ENCODE measurements at places on chromosomes 6 and 20. TPM values are rescaled to one million over a fixed set of nuclear protein-coding genes. Genes with fewer than 3 reads are reported as not detected.

GRCh38 chr6:30041821-30042220 is 19.2 kb upstream of the POLR1H start:
- H3K4me1 ChIP-seq, result no peaks in the 10 kb centered on the region
- H3K4me3 ChIP-seq, result no peak overlapping the region
- H3K27ac ChIP-seq, result no peak overlapping the region
- no peaks in the 10 kb centered on the region for H3K36me3 ChIP-seq

TPD52L1 gene
- 3.6 TPM for total RNA-seq

DNA sequence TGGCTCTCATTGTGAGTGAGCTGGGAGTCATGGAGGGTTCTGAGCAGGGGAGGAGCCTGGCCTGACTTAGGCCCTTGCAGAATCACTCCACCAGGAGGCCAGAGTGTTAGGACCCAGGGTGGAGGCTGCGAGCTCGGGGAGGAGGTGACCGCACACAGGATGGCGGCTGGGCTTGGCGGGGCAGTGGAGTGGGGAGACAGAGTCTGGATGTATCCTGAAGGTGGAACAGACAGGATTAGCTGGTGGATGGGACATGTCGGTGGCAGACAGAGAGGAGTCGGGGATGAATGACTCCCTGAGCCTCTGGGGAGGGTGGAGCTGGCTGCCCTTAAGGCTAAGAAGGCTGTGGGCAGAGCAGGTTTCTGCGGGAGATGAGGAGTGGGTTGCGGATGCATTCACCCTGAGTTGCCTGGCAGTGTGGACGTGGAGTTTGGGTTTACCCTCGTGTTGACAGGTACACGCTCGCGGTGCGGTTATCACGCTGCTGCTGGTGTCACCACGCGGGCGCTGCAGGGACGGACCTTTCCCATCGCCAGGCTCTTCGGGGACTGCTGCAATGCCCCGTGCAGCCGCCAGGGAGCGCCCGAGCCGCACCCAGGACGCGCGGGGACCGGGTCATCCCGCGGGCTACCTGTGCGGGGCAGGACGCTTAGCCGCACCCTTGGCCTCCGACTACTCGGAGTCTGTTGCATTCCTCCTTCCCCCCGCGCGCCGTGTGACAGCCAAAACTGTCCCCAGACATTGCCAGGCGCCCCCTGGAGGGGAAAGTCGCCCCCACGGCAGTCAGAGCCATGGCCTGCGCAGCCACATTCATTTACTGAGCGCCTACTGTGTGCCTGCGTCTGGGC is 43.0 kb upstream of the PTGIS start:
- DNase-seq, result peak; percentile 95
- H3K27ac ChIP-seq, result no peak overlapping the region
- H3K4me1 ChIP-seq, result peaks cover 9% of the 10 kb centered on the region
- no peak overlapping the region for H3K4me3 ChIP-seq
- no peaks in the 10 kb centered on the region for H3K36me3 ChIP-seq

DNA sequence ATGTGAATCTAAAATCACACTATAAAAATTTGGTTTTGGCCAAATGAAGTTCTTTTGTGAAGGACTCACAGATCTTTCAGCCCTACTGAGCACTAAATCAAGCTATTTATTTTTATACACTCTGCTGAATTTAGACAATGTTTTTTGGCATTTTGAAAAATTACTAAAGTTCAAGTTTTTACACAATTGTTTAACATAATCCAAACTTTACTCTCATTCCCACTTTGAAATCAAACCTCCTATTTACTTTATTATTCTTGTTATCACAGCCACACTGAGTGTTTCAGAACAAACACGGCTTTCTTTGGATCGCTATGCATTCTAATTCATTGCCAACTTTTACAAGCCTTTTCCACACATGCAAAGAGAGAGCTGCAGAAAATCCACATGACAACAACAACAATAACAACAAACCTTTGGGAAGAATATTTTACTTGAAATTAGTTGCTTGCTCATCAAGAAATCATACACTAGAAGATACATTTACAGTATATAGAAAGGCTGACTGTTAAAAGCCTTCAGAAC is 49.1 kb upstream of the TMEM30A start:
- no peaks in the 10 kb centered on the region for H3K36me3 ChIP-seq
- H3K27ac ChIP-seq, result no peak overlapping the region
- no peaks in the 10 kb centered on the region for H3K4me1 ChIP-seq
- no peaks in the 10 kb centered on the region for H3K27me3 ChIP-seq
- no peak for DNase-seq

GRCh38 chr6:75445738-75446137 is 47.9 kb downstream of the FILIP1 start:
- no peaks in the 10 kb centered on the region for H3K27me3 ChIP-seq
- no peak overlapping the region for H3K4me3 ChIP-seq
- H3K36me3 ChIP-seq, result no peaks in the 10 kb centered on the region
- H3K27ac ChIP-seq, result no peak overlapping the region
- no peak for DNase-seq

SLC12A5 gene
- 0.20 TPM for total RNA-seq

GRCh38 chr6:15484821-15485220 is 178.0 kb downstream of the DTNBP1 start:
- H3K4me1 ChIP-seq, result peaks cover 1% of the 10 kb centered on the region
- H3K27me3 ChIP-seq, result no peaks in the 10 kb centered on the region
- no peak overlapping the region for H3K27ac ChIP-seq
- no peak overlapping the region for H3K4me3 ChIP-seq
- no peak for DNase-seq
- peaks cover 32% of the 10 kb centered on the region for H3K36me3 ChIP-seq

GRCh38 chr6:41939848-41940758 is 1.5 kb downstream of the CCND3 start:
- H3K4me1 ChIP-seq, result peaks cover 98% of the 10 kb centered on the region
- H3K27me3 ChIP-seq, result no peaks in the 10 kb centered on the region
- H3K4me3 ChIP-seq, result peak overlapping the region; percentile 89
- H3K27ac ChIP-seq, result peak overlapping the region; percentile 91

GRCh38 chr20:13037727-13038126 is 29.0 kb downstream of the SPTLC3 start:
- no peaks in the 10 kb centered on the region for H3K4me1 ChIP-seq
- no peaks in the 10 kb centered on the region for H3K36me3 ChIP-seq
- no peak for DNase-seq
- no peak overlapping the region for H3K4me3 ChIP-seq
- no peaks in the 10 kb centered on the region for H3K27me3 ChIP-seq

DNA sequence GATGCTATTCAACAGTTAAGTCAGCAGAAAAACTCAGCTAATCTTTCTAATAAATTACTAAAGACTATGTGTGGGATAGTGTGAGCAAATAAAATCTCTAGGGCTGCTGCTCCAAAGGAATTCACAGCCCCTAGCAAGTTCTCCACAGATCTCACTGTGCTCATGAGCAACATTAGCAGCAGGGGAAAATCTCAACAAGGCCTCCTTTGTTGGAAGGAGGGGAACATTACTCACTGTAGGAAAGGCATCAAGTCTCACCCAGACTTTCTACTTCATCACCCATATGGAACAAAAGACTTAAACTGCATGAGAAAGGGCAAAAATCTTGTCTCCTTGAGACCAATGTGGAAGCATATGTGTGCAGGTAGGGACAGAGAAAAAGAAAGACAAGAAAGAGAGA is 726.4 kb upstream of the SLC35B3 start:
- no peak overlapping the region for H3K27ac ChIP-seq
- H3K27me3 ChIP-seq, result no peaks in the 10 kb centered on the region
- H3K4me3 ChIP-seq, result no peak overlapping the region
- no peak for DNase-seq
- no peaks in the 10 kb centered on the region for H3K4me1 ChIP-seq
- H3K36me3 ChIP-seq, result no peaks in the 10 kb centered on the region

DNA sequence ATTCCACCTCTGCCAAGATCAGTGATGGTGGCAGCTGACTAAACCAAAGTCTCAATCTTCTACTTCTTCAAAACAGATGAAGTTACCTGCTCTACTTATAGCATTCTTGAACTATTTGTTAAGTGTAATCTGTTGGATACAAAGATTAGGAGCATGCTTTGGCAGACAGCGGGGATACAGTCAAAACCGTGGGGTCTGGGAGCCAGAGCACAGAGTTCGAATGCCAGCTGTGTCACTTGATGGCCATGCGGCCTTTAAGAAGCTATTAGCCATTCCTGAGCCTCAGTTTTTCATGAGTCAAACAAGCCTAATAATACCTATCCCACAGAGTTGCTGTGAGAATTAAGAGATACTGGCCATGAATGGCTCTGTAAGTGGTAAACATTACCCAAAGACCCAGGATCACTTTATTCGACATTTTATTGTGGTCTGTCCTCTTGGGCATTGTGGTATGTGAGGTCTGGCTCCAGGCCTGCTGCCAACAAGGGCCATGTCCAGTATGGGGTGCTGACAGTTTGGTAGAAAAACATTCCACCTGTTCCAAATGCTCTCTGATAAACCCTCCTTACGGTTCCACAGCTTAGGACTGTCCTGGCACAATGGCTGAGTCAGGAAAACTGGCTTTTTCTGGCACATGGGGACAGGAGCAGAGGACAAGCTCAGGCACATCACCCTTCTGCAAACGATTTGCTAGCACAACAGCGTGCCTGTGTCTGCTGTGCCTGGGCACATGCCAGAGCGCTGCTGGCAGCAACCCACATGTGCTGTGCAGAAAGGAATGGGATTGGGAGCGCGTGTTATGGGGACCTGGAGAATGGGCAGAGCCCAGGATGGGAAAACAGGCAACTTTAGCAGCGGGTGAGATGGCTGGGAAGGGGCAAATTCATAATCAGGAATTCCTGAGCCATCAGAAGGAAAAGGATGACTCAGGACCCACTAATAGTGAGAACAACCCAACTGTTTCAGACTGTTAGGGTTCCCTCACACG is 15.7 kb upstream of the FAM83C start:
- H3K36me3 ChIP-seq, result peaks cover 8% of the 10 kb centered on the region
- no peak overlapping the region for H3K4me3 ChIP-seq
- H3K27ac ChIP-seq, result no peak overlapping the region
- H3K4me1 ChIP-seq, result peaks cover 7% of the 10 kb centered on the region

DNA sequence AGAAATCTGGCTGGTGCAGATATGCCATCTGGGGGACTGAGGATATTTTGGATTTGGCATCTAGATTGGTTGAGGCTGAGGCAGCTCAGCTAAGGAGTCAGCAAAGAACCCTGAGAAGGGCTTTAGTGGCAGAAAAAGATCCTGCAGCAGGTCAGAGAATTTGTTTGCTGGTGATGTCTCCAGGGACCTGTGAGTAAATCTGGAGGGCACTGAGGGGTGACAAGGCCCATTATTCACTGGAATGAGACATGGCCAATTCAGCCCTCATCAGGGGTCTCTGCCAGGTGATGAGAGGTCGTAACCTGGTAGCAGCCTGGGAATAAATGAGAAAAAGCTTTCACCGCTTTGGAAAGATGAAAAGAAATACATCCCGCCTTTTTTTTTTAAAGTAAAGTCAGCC is 118.3 kb upstream of the FBXL4 start:
- no peaks in the 10 kb centered on the region for H3K36me3 ChIP-seq
- H3K4me3 ChIP-seq, result no peak overlapping the region
- no peak overlapping the region for H3K27ac ChIP-seq

RNF217 gene
- 8.6 TPM for total RNA-seq

- peak; percentile 41 for DNase-seq
- H3K27ac ChIP-seq, result no peak overlapping the region
- no peaks in the 10 kb centered on the region for H3K27me3 ChIP-seq
- H3K4me3 ChIP-seq, result no peak overlapping the region
- no peaks in the 10 kb centered on the region for H3K36me3 ChIP-seq
These were observed 165.1 kb upstream of the AFDN start for GRCh38 chr6:167661552-167662044.

- no peaks in the 10 kb centered on the region for H3K36me3 ChIP-seq
- DNase-seq, result peak; percentile 74
- H3K27ac ChIP-seq, result no peak overlapping the region
These were observed 19.6 kb upstream of the ABT1 start for GRCh38 chr6:26576929-26577719.

GTSF1L gene
- not detected for total RNA-seq

DNA sequence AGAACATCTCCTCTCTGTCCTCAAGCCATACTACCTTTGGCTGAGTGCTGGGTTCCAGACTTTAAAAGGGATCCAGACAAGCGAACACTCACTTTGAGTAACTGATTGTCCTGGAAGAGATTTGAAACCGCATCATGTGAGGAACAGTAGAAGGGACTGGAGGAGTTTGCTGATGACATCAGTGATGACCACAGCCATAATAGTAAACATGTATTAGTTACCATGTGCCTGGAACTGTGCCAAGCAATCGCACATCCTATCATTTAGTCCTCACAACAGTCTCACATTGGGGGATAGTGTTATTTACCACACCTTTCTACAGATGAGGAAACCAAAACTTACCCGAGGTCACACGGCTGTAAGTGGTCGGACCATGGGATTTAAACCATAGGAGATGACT is 39.8 kb downstream of the ARMC2 start:
- no peaks in the 10 kb centered on the region for H3K36me3 ChIP-seq
- DNase-seq, result no peak
- no peak overlapping the region for H3K4me3 ChIP-seq
- H3K4me1 ChIP-seq, result no peaks in the 10 kb centered on the region
- H3K27me3 ChIP-seq, result no peaks in the 10 kb centered on the region

COL12A1 gene
- 23.7 TPM for total RNA-seq

- H3K4me1 ChIP-seq, result no peaks in the 10 kb centered on the region
- no peaks in the 10 kb centered on the region for H3K36me3 ChIP-seq
- no peaks in the 10 kb centered on the region for H3K27me3 ChIP-seq
- DNase-seq, result no peak
These were observed 16.0 kb upstream of the PI16 start for GRCh38 chr6:36938536-36938935.

DNA sequence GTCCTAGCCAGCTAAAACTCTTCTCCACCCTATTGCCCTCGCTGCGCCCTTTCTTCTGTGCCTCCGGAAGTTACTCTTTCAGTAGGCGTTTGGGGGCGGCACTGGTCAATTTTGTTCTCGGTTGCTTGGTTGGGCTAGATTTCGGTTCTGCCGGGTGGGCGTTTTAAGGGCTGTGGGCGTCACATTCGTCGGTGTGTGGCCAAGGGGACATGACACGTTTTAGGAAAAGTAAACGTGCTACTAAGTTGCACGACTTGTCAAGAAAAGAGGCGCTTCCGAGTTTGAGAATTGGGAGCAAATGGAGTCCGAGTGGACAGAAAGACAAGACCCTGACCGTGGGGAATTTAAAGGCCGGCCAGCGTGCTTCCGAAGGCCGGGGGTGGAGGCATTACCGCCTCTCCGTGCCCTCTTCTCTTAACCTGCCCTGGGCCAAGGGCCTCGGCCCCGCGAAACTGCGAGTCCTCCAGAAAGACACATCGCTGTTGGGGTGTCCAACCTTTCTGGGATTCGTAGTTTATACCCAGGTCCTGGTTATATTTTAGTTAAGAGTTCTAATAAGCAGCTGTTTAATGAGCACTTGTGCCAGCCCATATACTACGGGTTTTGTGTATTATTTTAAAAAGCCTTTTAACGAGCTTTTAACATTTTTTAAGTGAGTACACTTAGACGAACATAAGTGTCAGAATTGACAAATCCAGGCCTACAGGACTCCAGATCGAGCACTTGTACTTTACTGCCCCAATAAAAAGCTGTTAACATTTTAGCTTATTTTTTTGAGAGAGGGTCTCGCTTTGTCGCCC is 664 bp upstream of the BAG6 start:
- peaks cover 65% of the 10 kb centered on the region for H3K4me1 ChIP-seq
- H3K27me3 ChIP-seq, result no peaks in the 10 kb centered on the region
- peaks cover 68% of the 10 kb centered on the region for H3K36me3 ChIP-seq

GGTLC1 gene
- total RNA-seq, result not detected

GRCh38 chr6:56036916-56037600 is 161.7 kb upstream of the BMP5 start:
- H3K36me3 ChIP-seq, result no peaks in the 10 kb centered on the region
- H3K4me3 ChIP-seq, result no peak overlapping the region
- H3K4me1 ChIP-seq, result no peaks in the 10 kb centered on the region
- no peak for DNase-seq
